D341Med (cell line): ENCODE measurements at places on chromosomes 5 and 9.

- no peak for DNase-seq
These were observed 1.4 kb downstream of the RNU6ATAC start for GRCh38 chr9:134162926-134163370.

DNA sequence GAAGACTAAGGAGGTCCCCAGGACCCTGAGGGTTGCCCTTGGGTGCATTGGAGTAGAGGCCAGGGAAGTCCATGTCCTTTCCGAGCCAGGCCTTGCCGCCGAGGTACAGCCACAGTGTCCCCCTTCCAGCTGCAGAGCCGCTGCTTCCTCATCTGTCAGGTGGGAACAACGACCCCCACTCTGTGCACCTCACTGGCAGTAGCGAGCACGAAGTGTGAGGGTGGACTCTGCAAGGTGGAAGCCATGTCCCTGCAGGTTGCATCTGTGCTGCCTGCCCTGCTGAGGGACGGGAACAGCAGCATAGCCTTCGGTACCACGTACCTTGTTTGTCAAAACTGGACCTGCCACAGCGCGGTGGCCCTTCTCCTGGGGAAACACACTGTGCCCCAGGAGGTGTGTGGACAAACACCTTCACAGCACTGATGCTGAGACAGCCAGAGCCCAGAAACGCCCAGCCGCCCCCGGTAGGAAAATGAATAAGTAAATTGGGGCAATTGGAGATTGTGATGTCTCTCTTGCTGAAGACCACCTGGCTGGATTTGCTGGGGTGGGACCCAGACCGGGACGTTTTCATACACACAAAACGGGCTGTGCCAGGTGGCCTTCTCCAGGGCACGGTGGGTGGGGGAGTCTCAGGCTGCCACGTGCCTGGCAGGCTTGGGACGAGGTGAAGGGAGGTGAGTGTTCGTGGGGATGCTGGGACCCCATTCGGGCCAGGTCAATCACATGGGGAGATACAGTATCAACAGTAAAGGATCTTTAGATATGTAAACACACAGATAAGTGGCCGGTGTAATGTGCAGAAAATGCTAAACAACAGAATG is 157.3 kb downstream of the RXRA start:
- DNase-seq: no peak

DNA sequence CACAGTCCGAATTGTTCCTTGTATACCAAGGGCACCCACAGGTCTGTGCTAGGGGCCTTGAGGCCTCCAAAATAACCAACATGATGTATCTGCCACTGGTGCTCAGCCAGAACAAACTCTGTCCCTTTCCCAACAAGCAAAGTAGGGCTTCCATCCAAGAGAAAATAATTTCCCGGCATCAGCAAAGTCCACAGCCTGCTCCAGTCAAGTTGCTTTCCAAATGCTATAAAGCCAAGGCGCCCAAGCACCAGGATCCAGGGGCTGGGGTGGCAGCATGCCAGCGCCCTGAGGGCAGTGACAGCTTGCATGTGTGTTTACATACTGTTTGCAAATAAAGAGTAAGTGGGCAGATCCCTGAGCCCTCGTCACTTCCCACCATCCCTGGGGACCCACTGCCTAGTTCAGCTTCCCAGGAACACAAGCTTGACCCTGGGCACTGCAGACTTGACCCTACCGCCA is 155.9 kb downstream of the ERCC6L2 start:
- DNase-seq: no peak

DNA sequence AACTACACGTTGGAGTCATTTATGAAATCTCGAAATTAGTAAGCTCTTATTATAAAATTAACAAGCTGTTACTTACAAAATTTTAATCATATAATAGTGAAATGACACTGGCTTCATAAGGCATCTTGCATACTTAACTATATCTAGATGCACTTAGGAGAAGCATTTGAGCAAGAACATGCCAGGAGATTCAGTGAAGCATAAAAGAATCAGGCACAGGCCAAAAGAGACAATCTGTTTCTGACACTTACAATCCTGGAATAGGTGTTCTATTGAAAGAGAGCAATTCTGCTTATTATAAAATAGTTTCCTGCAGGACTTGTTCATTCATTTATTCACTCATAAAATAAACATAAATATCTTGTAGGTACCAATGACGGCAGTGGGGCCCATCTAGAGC is 1152.2 kb upstream of the CDH6 start:
- DNase-seq: no peak

DNA sequence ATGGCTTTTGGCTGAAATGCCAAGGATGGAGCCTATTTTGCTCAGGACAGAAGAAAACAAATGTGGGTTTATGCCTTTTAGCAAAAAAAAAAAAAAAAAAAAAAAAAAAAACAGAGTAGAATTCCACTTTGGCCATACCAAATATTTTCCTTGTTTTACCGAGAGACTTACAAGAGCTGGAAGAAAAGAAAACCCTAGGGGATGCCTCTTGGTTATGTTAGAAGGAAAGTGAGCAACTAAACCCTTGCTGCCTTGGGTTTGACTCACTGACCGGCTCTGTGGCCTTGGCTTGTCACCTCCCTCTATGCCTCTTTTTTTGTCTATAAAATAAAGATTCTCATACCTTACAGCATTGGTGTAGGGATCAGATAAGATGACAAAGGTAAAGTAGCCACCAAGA is 69.6 kb upstream of the ABCA1 start:
- DNase-seq: no peak
